ENCODE measurements at places on chromosomes 13 and 19.

DNA sequence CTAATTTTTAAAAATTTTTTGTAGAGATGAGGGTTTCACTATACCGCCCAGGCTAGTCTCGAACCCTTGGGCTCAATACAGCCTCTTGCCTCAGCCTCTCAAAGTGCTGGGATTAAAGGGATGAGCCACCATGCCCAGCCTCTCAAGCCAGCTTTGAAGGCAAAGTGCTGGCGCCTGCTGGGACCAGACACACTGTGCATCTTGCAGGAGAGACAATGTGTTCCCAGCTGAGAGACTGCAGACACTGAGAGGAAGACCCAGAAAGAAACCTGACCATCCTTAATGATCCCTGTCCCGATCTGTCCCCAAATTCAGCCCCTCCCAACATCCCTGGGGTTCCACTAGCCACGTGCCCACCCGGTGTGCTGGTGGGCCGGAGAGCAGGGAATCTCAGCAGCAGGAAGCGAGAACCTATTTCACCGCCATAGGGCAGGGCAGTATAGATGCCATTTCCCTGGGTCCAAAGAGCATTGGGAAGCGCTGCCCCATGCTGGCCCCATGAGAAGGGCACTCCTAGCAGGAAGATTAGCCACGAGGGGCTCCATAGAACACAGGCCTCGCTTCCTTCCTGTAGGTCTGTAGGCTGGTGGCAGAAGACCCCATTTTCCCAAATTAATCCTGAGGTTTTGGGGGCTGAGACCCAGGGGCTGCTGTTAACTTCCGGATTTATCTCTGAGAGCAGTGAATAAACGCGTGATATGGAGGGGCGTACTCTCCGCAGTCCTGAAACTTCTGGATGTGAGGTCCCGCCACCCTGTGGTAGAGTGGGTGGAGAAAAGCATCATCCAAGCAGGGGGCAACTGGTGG lies 968 bp downstream of the RAVER1 start:
- no peak for DNase-seq

DNA sequence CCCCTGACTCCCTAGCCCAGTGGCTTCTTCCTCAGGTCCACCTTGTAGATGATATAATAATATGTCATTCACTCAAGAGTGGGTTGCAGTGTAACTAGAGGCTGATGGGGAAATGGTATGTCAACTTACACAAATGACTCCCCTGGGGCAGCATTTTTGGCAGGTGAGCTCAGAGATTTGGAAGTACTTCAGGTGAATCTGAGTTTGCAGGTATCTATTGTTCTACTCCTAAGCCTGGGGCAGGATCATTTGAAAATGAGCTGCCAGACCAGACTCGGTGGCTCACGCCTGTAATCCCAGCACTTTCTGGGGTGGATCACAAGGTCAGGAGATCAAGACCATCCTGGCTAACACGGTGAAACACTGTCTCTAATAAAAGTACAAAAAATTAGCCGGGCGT lies 11.6 kb upstream of the CNMD start:
- DNase-seq, result no peak

- DNase-seq, result no peak
These were observed 429.6 kb downstream of the RFC3 start for GRCh38 chr13:34247596-34247995.

DNA sequence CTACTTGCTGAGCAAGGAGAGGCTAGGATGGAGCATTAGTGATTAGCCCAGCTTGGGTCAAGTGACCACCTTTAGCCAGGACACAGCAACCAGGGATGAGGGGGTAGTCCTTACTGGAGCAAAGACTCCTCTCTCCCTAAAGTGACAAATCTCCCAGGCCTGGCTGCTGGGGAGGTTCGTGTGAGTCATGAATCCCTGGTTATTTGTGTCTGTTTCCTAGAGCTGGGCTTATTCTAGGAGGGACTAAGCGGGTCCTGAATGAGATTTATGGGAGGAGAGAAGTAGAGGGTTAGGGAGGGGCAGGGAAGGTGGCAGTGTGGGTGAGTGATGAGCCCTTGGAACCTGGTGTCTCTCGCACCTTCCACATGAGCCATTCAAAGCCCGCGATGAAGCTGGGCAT lies 487.3 kb downstream of the TSHZ3 start:
- DNase-seq, result no peak

GRCh38 chr19:38062959-38063761 lies 156.2 kb downstream of the SIPA1L3 start:
- DNase-seq, result no peak

GRCh38 chr13:110350509-110350908 lies 43.4 kb downstream of the COL4A2 start:
- no peak for DNase-seq

- no peak for DNase-seq
These were observed 600.4 kb upstream of the SLITRK6 start for GRCh38 chr13:86399572-86399971.

- no peak for DNase-seq
These were observed 1.7 kb downstream of the IRGQ start for GRCh38 chr19:43594081-43594697.

DNA sequence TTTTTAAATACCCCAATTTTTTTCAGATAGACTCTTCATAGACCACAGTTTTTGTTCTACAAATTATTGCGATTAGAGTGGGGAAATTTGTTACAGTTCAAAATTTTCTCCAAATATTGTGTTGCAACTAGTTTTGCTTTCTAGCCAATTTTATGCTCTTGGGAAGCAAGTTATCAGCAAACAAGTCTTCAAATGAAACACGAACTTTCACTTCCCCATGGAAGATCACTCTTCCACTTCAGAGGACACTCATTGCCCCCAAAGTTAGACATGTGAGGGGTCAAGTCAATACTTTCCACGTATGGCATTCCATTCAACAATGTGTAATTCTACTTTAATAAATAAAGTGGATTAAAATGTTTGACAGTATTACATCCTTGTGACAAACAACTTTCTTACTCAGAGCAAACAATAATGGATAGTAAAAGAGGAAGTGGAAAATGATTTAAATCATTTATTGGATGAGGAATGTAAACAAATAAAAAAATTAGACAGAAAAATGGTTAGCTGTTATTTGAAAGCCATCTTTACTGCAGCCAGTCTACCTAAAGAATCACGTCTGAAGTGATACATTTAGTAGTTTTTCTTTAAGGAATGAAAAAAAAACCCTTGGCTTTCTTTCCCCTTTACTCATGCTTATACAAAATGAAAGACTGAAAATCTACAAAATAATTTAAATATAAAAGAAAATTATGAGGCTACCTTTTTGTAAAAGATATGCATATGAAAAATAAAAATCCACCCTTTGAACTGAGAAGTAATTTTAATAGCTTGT lies 41.2 kb upstream of the TNFSF11 start:
- DNase-seq, result peak; percentile 52

DNA sequence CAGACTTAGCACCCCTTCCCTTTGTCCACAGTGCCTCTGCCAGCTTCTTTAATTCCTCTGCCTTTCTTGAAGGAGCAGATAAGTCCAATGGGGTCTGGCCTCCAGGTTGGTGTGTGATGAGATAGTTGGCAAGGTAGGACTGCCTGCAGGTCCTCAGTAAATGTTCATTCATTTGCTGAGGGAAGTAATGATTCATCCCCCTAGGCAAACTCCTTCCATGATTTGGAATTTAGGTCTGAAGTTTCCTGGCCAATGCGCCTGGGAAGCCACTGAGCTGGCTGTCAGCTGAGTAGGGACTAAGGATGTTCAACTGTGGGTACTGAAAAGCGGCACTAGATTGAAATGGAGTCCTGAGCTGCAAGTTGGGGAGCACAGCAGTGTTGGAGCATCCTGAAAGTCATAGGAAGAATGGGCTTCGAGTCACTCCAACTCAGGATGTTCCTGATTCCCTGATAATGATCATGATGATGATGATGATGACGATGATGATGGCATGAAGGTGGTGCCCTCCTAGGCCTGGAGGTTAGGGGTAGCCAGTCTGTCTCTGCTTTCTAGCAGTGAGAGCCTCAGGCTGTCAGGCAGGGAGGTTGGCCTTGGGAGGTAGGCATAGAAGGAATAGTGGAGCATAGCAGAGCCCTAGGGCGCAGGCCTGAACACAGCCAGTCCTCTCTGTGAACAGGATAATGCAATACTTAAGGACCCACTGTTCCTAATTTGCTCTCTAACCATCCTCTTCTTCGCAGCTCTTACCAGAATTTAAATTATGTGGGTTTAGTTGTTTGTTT lies 44.7 kb downstream of the COL4A2 start:
- no peak for DNase-seq

DNA sequence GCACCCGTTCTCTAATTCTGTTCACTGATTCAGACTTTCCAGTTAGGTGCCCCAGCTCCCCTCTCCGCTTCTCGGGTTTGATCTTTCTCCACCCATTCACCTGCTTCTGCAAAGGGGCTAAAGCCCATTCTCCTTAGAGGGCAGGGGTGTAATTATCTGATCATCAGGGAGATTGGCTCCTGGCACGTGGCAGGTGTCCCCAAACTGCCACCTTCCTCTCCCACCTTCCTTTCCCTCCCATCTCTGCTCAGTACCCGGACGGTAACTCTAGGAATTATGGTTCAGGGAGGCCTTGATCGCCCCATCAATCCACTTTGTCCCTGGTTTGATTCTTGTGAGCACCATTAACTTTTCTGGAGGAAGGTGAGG lies 212 bp downstream of the FFAR1 start:
- no peak for DNase-seq

DNA sequence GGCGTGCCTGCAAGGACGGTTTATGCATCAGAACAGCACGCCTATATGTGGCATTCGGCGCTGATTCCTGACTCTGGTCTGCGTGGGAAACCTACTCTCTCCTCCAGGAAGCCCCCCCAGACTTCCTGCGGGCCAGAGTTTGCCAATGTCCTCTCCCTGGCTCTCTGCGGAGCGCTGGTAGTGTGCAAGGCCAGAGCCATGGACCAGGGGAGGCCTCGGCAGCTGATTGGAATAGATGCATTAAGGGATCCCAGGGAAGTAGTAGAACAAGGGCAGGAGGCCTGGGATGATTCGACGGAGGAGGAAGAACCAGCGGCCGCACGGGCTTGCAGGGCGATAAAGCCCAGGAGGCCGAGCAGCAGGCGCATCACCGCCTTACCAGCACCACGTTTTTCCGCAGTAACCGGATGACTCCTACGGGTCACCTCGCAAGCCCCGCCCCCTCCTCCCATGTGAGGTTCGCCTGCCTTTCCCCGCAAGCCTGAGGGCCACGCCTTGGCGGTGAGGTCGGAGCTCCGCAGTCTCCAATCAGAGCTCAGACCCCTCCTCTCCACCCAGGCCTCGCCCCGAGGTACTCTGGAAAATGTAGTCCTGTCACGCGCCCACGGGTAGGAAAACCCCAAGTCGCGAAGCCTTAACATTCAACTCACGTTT lies 5.0 kb downstream of the CLEC11A start:
- DNase-seq, result peak; percentile 74

- no peak for DNase-seq
These were observed 299.3 kb downstream of the FGF9 start for GRCh38 chr13:21970172-21970571.

DNA sequence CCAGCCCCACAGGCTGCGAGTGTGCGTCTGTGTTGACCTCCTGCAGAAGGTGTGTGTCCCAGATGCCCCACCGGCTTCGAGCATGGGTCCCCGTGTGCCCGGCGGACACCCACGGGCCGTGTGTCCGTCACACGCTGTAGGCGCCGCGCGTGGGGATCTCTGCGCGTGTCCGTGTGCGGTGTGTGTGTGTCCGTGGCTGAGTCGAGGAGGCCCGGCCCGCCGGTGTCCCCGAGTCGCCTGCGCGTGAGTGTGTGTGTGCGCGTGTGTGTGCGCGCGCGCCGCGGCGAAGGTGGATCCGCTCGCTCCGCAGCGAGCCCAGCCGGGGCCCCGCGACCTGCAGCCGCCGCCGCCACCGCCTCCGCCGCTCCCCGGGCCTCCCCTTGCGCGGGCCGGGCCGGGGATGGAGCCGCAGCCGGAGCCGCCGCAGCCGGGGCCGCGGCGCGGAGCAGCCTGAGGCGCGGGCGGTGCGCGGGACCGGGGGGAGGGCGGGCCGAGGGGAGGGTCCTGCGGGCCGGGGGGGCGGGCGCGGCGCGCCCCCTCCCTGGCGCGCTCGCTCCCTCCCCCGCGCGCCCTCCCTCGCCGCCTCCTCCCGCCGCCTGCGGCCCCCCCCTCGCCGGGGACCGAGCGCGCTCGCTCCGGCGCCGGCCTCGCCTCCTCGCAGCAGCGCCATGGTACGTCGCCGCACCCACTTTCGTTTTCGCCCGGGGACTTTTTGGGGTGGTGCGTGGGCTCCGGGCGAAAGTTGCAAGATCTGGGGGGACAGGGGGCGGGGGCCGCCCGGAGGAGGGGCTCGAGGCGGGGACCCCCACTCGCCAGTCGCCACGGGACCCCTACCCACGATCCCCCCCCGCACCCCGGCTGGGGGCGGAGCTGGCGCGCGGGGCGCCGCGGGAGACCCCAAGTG lies 7.1 kb upstream of the NFIC start:
- peak; percentile 61 for DNase-seq

DNA sequence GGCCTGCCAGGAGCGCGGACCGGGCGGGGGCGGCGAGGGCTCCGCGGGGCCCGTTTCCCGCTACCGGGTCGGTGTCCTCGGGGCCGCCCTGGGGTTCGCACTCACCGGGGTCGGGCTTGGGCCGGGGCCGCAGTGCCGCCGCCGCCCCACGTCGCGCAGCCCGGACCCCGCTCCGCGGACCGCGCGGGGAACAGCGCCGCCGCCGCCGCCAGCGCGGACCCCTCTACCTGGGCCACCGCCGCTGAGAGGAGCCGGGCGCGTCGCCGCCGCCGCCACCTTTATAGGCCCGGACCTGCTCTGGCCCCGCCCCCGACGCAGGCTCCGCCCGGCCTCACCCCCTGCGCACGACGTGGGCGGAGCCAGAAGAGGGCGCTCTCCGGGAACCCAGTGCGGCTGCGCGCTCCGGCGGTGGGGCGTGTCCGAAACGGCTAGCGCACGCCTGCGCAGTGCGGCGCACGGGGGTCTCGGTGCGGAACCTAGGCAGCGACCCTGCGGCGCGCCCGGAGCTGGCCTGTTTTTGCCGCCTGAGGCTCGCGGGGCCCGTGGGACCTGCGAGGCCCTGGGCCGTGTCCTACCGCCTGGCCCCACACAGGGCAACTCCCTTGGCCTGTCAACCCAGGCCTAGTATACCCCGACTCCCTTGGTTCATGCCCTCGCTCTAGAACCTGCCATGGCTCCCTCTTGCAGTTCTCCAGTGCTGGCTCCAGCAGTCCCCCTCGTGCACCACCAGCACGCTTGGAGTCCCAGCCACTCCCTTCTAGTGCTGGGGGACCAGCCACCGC lies at the start of gene MKNK2:
Gene MKNK2 (minus strand): TSS at position 254 of the 782 bp plus-strand sequence. CDS start 393 bp downstream, outside the sequence.
- DNase-seq, result peak; percentile 92

DNA sequence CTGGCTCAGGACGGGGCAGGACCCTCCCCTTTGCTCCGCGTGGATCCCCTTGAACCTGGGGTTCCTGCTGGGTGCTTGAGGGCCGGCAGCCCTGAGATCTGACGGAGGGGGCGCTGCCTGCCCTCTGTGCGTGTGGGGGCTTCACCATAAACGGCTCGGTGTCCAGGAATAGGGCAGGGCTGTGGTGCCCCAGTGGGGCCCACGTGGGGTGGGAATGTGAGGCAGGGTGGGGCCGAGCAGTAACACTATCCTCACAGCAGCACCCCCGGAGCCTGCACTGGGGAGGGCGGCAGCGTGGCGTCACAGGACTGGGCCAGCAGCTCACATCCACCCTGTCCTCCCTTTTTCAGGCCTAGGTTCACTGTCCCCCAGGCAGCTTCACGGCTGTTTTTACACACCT lies 38.0 kb downstream of the GAS6 start:
- DNase-seq, result no peak
